Activated naive CD4-positive, alpha-beta T cell treated with anti-CD3 and anti-CD28 coated beads for 36 hours (primary cell): ENCODE measurements at places on chromosomes 3 and 15. TPM values are rescaled to one million over a fixed set of nuclear protein-coding genes. Genes with fewer than 3 reads are reported as not detected.

The CDHR4 gene
- not detected for total RNA-seq

The KLHL40 gene
- not detected for total RNA-seq

The IQCH gene
- total RNA-seq, result 0.98 TPM

GRCh38 chr15:96261575-96262034 lies 68.9 kb upstream of the NR2F2 start:
- H3K27me3 ChIP-seq, result peaks cover 22% of the 10 kb centered on the region
- no peaks in the 10 kb centered on the region for H3K36me3 ChIP-seq
- no peak overlapping the region for H3K4me3 ChIP-seq
- H3K4me1 ChIP-seq, result no peaks in the 10 kb centered on the region
- H3K27ac ChIP-seq, result no peak overlapping the region
- no peak for DNase-seq

- H3K27me3 ChIP-seq, result peaks cover 16% of the 10 kb centered on the region
- no peak overlapping the region for H3K4me3 ChIP-seq
- no peak overlapping the region for H3K27ac ChIP-seq
- peak; percentile 6 for DNase-seq
Observed at GRCh38 chr15:25989327-25989726, 126.2 kb upstream of the ATP10A start.

GRCh38 chr15:38440353-38441129 lies 13.4 kb upstream of the FAM98B start:
- H3K36me3 ChIP-seq, result no peaks in the 10 kb centered on the region
- H3K27me3 ChIP-seq, result no peaks in the 10 kb centered on the region
- no peak overlapping the region for H3K4me3 ChIP-seq
- peak; percentile 64 for DNase-seq
- H3K27ac ChIP-seq, result no peak overlapping the region

DNA sequence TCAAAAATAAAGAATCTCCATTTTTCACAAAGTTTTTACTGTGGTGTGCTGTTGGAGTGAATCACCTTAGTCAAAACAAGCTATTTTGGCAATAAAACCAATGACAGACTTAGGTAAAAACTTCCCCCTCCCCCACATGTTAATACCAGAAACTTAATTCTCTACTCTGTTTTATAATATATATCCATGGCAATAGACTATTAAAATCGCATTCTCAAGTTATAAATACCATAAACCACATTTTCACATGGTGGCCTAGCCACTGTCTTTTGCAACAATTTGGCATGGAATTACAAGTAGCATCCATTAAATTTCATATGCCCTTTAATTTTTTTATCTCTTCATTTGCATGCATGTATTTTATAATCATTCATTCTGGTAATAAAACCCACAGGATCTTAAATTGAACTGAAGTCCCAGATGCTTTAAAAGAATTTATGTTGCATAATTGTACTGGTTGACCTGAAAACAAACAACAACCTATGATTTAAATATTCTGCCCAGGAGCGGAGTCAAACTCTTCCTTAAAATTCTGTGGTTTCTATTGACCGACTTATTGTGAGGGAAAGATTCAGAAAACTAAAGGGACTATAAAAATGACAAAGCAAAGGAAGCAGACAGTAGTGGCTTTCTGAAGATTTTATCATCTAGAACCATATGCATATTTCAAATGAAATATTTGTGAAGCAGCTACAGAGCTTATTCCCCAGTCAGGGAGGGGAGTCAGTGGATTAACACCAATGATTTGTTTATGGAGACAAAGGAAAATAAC lies 229.0 kb upstream of the TBL1XR1 start:
- peak overlapping the region; percentile 92 for H3K27ac ChIP-seq
- no peak for DNase-seq
- H3K4me1 ChIP-seq, result peaks cover 32% of the 10 kb centered on the region
